Tongue (tissue), 3 donors: ENCODE measurements at places on chromosomes 6 and 20. TPM values are rescaled to one million over a fixed set of nuclear protein-coding genes. Genes with fewer than 3 reads are reported as not detected.

The GRM1 gene
- total RNA-seq, result not detected

The ISM1 gene
- total RNA-seq, result 7.6 TPM

The KCNK5 gene
- total RNA-seq, result 6.1 TPM

The HDGFL1 gene
- not detected for total RNA-seq

The BPIFB1 gene
- 158 TPM for total RNA-seq

The TFAP2D gene
- not detected for total RNA-seq

The CABLES2 gene
- total RNA-seq, result 2.1 TPM

The SLC16A10 gene
- total RNA-seq, result 32.2 TPM

The JPH2 gene
- 188 TPM for total RNA-seq

The ZNF311 gene
- total RNA-seq, result 1.5 TPM

The PCK1 gene
- total RNA-seq, result 0.72 TPM

The TNFRSF6B gene
- total RNA-seq, result 1.1 TPM

The ZNF512B gene
- 15.3 TPM for total RNA-seq

The PSORS1C1 gene
- total RNA-seq, result 0.41 TPM

The SEMG1 gene
- total RNA-seq, result not detected

The EPPIN gene
- total RNA-seq, result not detected

The STX11 gene
- 2.8 TPM for total RNA-seq

The HLA-DRA gene
- total RNA-seq, result 43.7 TPM

The ZNF217 gene
- total RNA-seq, result 17.2 TPM
